ENCODE measurements at places on chromosomes 12 and 14. TPM values are rescaled to one million over a fixed set of nuclear protein-coding genes. Genes with fewer than 3 reads are reported as not detected.

The DPPA3 gene
- total RNA-seq, result not detected

The METTL3 gene
- total RNA-seq, result 37.7 TPM

The TRIM9 gene
- 1.2 TPM for total RNA-seq

The ALX1 gene
- total RNA-seq, result 0.21 TPM

The IFNG-AS1 gene
- total RNA-seq, result not detected

The KCNMB4 gene
- 1.6 TPM for total RNA-seq

The STXBP6 gene
- 0.38 TPM for total RNA-seq

The LYSET gene
- total RNA-seq, result 14.1 TPM

The OR5AU1 gene
- total RNA-seq, result not detected

The LUM gene
- total RNA-seq, result 0.67 TPM

The LRRK2 gene
- 0.63 TPM for total RNA-seq

The GRIP1 gene
- 4.2 TPM for total RNA-seq

The PTPRO gene
- 3.7 TPM for total RNA-seq

The CLEC12A gene
- total RNA-seq, result not detected

The TMEM132D gene
- 7.1 TPM for total RNA-seq

The CPNE6 gene
- not detected for total RNA-seq

The MYH6 gene
- not detected for total RNA-seq

The HOXC12 gene
- total RNA-seq, result not detected

The GLI1 gene
- total RNA-seq, result 1.6 TPM

The GPRC5D gene
- not detected for total RNA-seq

The LHX5 gene
- total RNA-seq, result 0.50 TPM

The ARHGEF25 gene
- 2.4 TPM for total RNA-seq

The GAS2L3 gene
- total RNA-seq, result 7.3 TPM

The SLC24A4 gene
- not detected for total RNA-seq

The BCL2L14 gene
- total RNA-seq, result not detected

The OR4K17 gene
- not detected for total RNA-seq

The ANKS1B gene
- total RNA-seq, result not detected

The DIO2 gene
- not detected for total RNA-seq

The POTEG gene
- total RNA-seq, result not detected

The NOVA1 gene
- 1.4 TPM for total RNA-seq

The TMEM30B gene
- 11.3 TPM for total RNA-seq

The MAP3K12 gene
- total RNA-seq, result 12.3 TPM

The MYO1H gene
- total RNA-seq, result not detected

The CHGA gene
- not detected for total RNA-seq

The KRT86 gene
- total RNA-seq, result 9.2 TPM

The SLC17A8 gene
- under 0.01 TPM for total RNA-seq

The P2RX2 gene
- total RNA-seq, result not detected

The PRIMA1 gene
- total RNA-seq, result not detected

The CACNA2D4 gene
- total RNA-seq, result 3.2 TPM

The RASAL1 gene
- total RNA-seq, result 1.8 TPM

The GNB3 gene
- 0.38 TPM for total RNA-seq

The DDX11 gene
- total RNA-seq, result 38.2 TPM

The RIMBP2 gene
- 0.82 TPM for total RNA-seq

The FKBP11 gene
- 12.4 TPM for total RNA-seq

The CHMP4A gene
- total RNA-seq, result 92.8 TPM

The SYT10 gene
- not detected for total RNA-seq

The LRRC43 gene
- 2.5 TPM for total RNA-seq

The EPYC gene
- total RNA-seq, result not detected

The PEX5 gene
- 32.1 TPM for total RNA-seq

The CLMN gene
- 9.8 TPM for total RNA-seq

The DPF3 gene
- not detected for total RNA-seq

The PAH gene
- 1.1 TPM for total RNA-seq

The PPP1R1A gene
- 3.4 TPM for total RNA-seq

The IQSEC3 gene
- total RNA-seq, result 4.0 TPM

The RDH16 gene
- total RNA-seq, result not detected

The RNF212B gene
- total RNA-seq, result not detected

The RFX4 gene
- total RNA-seq, result not detected

The GLIPR1L1 gene
- total RNA-seq, result not detected

The IFNG gene
- not detected for total RNA-seq

The PRKAB1 gene
- 36.6 TPM for total RNA-seq
